ENCODE measurements at places on chromosomes 5 and 9.

- no peak for DNase-seq
These were observed 36.8 kb downstream of the TGFBI start for GRCh38 chr5:136065588-136065987.

DNA sequence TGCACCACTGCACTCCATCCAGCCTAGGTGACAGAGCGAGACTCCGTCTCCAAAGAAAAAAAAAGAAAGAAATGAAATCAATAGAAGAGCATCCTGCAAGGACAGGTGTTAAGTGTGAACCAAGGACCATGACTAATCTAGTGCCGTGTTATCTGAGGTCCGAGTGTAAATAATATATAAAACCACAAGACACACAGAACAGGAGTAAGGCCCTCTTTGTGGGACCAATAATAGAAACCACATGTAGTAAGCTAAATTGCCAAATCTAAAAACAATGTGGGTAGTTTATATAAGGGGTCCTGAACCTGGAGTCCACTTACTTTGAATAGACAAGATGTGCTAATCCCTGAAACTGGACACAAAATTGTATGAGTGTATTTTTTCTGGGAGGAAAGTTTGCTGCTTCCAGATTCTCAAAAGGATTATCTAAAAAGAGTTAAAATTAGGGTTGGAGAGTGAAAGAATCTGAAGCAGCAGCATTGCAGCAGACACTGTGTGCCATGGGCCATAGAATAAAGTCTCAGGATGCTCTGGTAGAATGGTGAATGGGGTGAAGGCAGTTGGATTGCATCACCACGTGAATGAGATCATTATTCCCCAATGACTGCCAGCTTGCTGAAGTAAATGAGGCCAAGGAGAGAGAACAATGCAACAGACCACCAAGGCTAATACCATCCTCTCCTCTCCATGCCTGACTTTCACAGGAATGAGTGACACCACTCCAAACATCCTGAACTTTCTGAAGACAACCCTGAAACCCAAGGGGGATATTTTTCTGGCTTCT lies 222.7 kb downstream of the DCP2 start:
- no peak for DNase-seq

DNA sequence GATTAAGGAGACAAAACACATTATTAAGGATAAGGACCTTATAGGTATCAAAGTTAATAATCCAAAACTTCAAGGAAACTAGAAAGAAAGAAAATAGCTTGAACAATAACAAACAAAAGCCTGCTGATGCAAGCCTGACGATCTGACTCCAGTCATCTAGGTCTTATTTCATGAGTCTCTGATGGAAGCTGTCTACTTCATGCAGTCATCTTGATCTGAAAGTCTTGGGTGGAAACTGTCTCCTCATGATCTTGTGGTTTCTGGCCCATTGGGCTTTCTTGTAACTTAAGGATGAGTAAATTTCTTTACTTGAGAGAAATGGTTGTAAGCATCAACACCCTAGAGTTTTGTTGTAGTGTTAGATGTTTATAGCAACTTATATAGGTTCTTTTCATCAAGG lies 20.6 kb upstream of the PSIP1 start:
- DNase-seq: no peak

- DNase-seq: no peak
These were observed 133.7 kb downstream of the DMAC1 start for GRCh38 chr9:7665874-7666273.

DNA sequence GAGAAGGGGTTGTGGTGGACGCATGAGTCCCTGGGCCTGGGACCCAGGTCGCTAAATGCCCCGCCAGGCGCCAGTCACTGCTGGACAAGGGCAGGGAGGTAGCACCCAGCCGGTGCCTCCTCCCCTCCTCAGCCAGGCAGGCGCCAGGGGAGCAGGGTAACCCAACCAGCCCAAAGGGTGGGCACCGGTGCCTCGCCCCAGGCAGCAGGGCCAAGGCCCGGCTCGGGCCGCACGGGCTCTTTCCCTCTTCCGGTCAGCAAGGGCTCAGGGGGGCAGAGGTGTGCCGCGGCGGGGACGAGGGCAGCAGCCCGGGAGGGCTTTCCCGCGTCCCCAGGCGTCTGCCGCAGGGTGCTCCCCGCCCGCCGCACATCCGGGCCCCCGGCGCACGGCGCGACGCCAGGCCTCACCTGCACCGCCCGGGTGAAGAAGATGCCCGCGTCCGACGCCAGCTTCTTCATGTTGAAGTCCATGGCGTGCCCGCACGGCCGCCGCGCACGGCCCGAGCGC lies 393 bp downstream of the SH3GLB2 start:
- no peak for DNase-seq
